ENCODE measurements at places on chromosomes 11 and 22.

- peak; percentile 48 for DNase-seq
These were observed 489.6 kb downstream of the MN1 start for GRCh38 chr22:27311698-27312550.

GRCh38 chr22:36659762-36660509 is 43.6 kb downstream of the CACNG2 start:
- DNase-seq = peak; percentile 94

- no peak for DNase-seq
These were observed 1334.0 kb downstream of the TBC1D22A start for GRCh38 chr22:48096411-48096810.

GRCh38 chr11:38900211-38900610 is 2302.2 kb upstream of the RAG2 start:
- no peak for DNase-seq

DNA sequence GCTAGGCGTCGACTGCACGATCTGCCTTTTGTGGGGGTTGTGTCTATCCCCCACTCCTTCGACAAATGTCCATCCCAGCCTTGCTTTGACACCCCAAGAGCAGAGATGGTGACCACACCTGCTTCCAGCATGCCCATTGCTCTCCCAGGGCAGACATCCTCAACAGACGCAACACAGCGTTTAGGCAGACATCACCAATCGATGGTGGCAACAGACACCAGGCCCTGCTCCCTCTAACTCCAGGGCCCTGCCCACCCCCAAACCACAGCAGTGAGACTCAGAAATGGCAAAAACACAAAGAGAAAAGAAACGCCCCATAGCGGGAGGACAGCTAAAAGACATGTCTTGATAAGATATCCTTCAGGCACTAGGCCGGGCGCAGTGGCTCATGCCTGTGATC is 150.9 kb downstream of the CRYBB2 start:
- DNase-seq = no peak

- DNase-seq = no peak
These were observed at the start of gene MAPK11 for GRCh38 chr22:50269970-50270665. Gene MAPK11, minus strand, starts transcription at chr22:50270380. Its CDS starts 88 bp downstream, at chr22:50270292.

GRCh38 chr11:125925247-125925740 is 20.6 kb upstream of the VSIG10L2 start:
- no peak for DNase-seq

DNA sequence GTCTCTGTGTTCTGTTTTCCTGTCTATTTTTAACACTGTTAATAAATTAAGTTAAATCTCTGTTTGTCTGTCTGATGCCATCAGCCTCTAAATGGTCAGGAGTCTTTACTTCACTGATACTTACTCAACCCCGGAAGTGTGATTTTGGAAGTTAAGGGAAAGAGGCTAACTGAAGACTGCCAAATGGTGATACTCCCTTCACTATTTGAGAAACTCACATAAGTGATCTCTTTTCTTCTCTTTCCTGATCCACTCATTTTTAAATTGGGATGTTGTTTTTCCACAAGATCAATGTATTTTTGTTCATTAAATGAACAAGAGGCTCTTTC is 389 bp upstream of the CASP12 start:
- DNase-seq = no peak

DNA sequence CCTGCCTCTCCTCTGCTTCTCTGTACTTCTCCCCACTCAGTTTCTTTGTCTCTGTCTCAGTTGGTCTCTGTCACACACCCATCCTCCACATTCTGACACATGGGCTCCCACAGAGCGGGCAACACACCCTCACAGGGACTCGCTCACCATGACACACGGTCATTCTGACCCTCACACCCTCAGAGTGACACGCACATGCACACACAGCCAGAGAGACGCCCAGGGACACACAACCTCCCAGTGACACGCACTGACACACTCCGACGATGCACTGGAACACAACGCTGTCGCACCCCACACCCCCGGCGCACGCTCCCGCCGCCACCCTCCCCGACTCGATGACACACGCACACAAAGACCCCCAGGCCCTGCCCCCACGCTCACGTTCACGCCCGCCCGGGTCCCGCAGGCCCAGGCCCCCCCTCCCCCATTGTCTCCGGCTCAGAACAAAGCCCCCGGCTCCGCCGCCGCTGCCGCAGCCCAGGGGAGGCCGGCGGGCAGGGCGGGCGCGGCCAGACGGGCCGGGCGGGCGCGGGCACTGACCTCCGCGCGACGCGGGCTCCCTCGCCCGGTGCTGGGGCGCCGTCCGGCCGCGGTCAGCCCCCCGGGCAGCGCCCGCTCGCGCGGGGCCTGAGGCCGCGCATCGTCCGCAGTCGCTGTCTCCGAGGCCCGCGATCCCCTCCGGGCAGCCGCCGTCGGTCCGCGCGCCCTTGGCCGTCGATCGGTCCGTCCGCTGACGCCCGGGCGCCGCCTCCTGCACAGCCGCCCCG is 404 bp downstream of the DCHS1 start:
- DNase-seq = no peak

GRCh38 chr22:49930596-49931412 is 12.4 kb downstream of the CRELD2 start:
- DNase-seq = peak; percentile 81

DNA sequence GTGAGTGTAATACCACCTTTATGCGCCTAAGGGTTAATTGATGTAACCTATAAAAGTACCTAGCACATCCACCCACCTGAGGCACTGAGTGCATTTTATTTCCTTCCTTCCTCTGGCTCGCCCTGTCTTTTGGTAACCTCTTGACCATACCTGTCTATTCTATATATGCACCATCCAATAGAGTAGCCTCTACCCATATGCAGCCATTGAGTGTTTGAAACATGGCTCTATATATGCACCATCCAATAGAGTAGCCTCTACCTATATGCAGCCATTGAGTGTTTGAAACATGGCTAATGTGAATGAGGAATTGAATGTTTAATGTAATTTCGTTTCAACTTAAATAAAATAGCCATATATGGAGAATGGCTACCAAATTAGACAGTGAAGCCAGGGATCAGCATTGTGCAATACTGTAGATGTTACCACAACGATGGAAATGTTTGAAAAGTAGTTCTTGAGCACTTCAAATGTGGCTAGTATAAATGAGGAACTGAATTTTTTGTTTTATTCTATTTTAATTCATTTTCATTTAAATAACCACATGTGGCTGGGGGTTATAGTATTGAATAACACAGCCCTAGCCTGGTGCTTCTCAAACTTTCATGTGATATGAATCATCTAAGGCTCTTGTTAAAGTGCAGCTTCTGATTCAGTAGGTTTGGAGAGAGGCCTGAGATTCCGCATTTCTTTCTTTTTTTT is 33.8 kb downstream of the SLC35F2 start:
- DNase-seq = no peak

- DNase-seq = no peak
These were observed 727.4 kb downstream of the BRD1 start for GRCh38 chr22:49100316-49100715.

- peak; percentile 45 for DNase-seq
These were observed 10.6 kb downstream of the TSPAN32 start for GRCh38 chr11:2312232-2313042.

GRCh38 chr11:65637032-65637557 is 806 bp upstream of the SIPA1 start:
- no peak for DNase-seq

GRCh38 chr22:37043209-37043827 is 8.2 kb upstream of the KCTD17 start:
- DNase-seq = no peak

GRCh38 chr11:121839781-121840180 is 276.2 kb downstream of the BLID start:
- DNase-seq = no peak

- no peak for DNase-seq
These were observed 62.8 kb downstream of the TEAD1 start for GRCh38 chr11:12737024-12737423.

Data from RCC 7860 (cell line).